Activated T-helper 1 cell treated with Interleukin-2 at 50 U/mL for 16 hours (primary cell): ENCODE measurements at places on chromosomes 2 and 18.

GRCh38 chr2:88669482-88670214, 21.8 kb upstream of the RPIA start:
- DNase-seq, result no peak

- DNase-seq, result no peak
Measured at GRCh38 chr2:198127627-198128026, 323.2 kb downstream of the PLCL1 start.

DNA sequence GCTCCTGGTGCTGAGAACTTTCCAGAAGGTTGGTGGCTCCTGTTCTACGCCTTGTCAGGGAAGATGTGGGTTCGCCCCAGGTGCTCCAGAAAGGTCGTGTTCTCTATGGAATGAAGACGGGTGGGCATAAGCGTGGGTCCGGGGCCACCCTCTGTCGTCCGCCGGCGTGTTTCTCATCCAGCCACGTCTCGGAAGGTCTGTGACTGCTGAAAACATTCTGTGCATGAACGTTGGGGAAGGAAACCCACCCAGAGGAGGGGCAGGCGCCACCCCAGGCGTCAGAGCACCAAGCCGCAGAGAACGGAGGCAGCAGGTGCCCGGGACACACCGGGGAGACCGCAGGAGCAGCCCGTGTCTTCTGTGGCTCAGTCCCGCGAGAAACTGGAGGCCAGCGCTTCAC, 118.2 kb downstream of the RTP5 start:
- no peak for DNase-seq

GRCh38 chr2:232147440-232148077, 186.0 kb downstream of the DIS3L2 start:
- DNase-seq, result no peak

DNA sequence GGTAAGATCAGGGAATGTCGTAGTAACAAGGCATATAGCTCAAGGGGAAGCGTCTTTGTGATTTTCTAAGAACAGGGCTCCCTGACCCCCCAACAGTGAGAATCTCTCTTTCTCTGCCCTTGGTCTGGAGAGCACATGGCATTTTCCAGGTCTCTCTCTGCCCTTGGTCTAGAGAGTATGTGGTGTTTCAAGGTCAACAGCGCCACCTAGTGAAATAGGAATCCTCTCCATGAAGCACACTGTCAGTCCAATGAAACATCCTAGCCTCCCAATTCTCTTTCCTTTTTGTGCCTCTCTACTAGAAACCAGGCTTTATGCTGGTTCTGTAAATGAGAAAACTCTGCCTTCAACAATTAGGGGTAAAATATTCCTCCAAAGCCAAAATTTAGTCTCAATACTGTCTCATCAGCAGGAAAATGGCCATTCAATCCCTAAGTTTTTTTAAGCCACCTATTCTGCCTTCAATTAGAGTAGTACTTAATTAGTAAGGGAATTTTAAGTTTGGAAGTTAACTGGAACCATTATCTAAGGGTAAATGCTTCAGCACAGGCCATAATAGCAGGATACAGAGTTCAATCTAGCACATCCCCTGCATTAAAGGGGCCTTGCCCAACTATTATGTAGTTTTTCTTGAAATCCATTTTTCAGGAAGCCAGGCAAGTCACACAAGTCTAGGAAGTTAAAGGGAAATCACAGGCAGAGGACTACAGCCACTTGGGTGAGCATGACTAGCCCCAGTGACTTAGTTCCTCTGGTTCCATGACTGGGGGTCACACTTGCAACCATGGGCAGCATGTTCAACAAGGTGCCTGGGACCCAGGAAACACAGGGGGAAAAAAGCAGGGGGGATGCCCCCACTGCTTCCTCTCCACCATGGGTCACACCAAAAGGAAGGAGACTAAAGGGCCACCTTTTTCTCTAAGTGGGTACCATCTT, 12.4 kb downstream of the DYM start:
- no peak for DNase-seq
